AG04449 (cell line): ENCODE measurements at places on chromosomes 3 and 15.

DNA sequence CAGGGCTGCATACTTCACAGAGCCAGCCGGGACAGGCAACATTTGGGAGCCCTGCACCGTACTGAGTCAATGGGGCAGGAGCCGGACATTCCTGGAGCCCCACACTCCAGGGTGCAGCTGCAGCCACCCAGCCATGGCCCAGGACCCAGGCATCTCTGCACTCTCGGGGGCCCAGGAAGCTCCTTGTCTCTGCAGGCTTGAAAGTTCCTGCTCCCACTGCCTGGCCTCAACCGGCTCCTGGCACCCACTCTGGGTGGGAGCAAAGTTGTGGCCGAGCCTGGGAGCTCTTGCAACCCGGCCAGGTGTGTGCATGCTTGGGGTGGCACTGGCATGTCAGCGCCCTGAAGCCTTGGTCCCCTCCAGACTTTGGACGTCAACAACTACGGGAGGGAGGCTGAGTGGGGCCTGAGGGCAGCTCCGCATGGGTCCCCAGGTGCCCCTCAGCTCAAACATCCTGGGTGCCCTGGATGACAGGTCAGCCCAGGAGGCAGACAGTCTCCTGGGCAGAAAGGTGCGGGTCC, 833.5 kb upstream of the CADM2 start:
- no peak for DNase-seq

GRCh38 chr3:49470714-49471420, 800 bp downstream of the DAG1 start:
- DNase-seq = no peak

GRCh38 chr3:62503516-62503915, 130.2 kb upstream of the FEZF2 start:
- DNase-seq = no peak

DNA sequence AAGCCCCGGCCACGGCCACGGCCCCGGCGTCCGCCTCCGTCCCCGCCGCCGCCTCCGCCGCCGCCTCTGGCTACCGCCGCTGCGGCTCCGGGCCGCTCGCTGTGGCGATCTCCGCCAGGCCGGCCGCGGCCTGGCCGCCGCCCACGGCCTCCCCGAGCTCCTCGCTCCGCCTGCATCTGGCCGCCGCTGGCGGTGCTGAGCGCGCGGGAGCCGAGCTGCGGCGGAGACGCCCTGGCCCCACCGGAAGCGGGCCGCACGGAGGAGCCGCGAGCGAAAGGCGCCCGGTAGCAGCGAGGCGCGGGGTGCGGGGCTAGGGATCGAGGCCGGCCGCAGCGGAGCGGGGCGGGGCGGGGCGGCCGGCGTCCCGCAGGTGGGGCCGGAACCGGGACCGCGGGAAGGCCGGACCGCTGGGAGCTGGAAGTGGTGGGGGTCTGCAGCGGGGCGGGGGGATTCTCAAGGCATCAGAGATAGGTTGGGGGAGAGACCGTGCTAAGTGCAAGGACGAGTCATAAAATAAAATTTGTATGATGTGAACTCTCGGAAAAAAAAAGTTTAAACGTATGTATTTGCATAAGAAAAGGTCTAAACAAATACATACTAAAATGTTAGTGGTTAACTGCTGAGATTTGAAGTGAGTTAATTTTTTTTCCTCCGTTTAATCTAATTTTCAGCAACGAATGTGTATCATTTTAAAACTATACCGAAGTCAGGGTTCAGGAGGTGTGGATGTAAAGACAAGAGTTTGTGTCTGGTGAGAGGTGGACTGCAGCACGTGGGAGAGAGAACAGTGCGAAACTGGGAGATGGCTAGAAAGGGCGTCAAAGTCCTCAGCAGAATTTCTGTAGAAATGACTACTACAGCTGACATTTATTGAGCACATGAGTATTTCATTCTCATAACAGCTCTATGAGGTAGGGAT, at the start of gene AVEN:
TSS of gene AVEN (minus strand) at position 334 of the 919 bp plus-strand sequence. CDS start at position 176, 158 bp downstream.
- DNase-seq = no peak
